ENCODE measurements at places on chromosomes 1 and 21.

- DNase-seq = no peak
Measured at GRCh38 chr1:24206516-24207394, 19.7 kb upstream of the IFNLR1 start.

- no peak for DNase-seq
Measured at GRCh38 chr1:185155600-185156287, 1.0 kb downstream of the TRMT1L start.

DNA sequence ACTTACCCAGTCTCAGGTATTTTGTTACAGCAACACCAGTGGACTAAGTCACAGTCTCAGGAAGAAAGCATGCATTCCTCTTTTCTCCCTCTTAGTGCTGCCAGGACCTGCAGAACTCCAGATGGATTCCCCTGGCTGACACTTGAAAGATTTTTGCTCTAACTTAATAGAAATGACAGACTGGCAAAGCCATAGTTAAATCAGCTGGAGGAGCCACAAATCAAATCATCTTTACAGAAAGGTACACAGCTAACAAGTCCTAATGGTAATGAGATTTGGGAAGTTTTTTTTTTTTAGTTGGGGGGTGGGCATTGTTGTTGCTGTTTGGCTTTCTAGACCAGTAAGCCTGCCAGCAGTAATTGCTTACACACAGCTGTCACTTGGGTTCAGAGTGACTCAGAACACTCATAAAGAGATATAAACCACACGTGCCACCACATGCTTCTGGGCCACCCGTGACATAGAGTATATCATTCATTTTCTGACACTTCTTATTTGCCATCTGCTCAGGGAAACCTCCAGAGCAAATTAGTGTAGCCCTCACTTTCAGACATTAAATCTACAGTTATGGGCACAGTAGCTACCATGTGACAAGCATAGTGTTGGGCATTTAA is 72.4 kb downstream of the FH start:
- no peak for DNase-seq

DNA sequence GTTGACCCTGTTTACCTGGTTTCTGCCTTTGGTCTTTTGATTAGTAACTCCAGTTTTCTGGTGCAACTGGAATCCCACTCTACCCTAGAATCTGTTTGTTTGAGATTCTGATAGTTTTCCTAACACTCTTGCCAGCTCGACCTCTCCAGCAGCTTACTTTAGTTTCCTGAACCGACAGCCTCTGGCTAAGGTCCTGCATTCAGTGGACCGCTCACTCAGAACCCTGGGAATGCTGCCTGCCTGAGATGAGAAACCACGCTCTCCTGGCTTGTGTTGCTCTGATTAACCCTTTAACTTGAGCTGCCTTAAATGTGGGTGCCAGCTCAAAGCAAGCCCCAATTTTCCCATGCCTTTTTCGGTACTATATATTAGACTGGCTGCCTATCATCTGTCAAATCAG is 45.3 kb upstream of the SIPA1L2 start:
- no peak for DNase-seq

GRCh38 chr1:20834780-20835179 is 47.7 kb upstream of the HP1BP3 start:
- no peak for DNase-seq

GRCh38 chr1:186654741-186655140 is 25.5 kb downstream of the PTGS2 start:
- no peak for DNase-seq

GRCh38 chr1:40036574-40036973 is 4.0 kb upstream of the CAP1 start:
- no peak for DNase-seq

DNA sequence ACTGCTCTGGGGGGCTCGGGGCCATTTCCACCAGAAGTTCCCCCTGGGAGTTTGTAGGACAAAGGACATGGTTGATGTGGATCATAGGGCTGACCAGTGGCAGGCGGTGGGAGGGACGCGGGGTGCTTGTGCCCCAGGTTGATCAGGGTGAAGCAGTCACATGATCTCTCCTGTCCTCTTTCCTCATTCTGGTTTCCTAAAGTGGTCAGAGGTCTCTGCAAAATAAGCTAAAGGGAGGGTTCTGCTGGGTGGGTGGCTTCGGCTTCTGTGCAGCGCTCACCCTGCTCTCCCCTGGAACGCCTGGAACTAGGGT is 9.2 kb downstream of the PDXK start:
- no peak for DNase-seq

DNA sequence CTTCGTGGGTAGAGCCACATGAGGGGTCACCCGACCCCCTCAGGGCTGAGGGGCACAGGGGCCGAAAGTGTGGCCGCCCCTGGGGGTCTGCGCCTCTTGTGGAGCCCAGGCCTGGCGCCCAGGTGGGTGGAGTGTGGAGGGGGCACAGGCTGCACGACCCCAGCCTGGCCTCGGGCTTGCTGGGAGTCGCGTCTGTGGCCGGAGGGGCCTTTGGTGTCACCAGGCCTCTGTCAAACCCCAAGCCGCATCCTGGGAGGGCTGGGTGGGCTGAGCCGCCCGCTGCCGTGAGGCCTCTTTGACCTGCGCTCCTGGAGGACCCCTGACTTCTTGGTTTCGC is 60.7 kb downstream of the FAAP20 start:
- DNase-seq = no peak

DNA sequence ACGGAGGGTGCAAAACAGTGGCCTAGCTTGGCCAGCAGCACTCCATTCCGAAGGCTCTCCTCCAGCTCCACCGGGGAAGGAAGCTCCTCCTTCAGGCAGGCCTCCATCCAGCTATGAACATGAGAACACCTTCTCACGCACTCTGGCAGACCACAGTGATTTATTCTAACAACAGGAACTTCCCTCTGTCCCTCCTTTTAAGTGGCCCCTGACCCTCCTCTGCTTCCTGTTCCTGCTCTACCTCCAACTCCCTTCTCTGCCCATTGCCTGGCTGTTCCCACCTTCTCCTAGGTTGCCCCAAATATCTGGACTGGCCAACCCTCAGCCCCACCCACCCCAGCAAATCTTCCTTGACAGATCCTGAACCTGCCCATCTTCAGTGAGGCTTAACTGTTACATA is 5.9 kb downstream of the IQGAP3 start:
- no peak for DNase-seq

DNA sequence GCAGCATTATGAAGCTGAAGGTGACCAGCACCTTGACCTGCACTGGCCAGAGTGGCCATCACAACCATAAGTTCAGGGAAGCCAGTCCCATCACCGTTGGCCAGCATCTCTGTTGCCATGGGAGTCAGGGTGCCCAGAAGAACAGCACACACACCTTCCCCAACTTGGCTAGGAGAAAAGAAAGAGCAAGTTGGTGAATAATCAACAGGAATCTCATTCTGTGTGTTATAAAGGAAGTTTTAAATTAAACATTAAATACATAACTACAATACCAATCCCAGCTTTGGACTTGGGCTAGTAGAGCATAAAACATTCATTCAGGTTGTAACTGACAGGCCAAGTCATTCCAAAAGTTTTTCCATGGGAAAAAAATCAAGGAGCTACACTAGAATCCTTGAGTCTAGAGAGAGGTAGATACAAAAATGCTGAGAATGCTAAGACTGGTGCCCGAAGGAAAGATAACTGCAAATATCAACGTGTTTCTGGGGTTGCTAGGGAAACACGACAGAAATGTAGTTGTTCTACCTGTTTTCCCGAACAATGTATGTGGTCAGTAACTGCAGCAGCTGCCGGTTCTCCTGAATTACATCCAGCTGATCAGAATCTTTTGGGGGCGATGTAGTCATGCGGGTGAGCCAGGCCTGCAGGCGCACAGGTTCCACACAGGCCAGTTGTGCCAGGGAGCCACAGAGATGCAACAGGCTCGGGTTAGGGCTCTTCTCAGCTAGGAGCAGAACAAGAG is 45.6 kb downstream of the UBR4 start:
- no peak for DNase-seq

- DNase-seq = no peak
Measured at GRCh38 chr1:31364561-31365250, 8.2 kb downstream of the FABP3 start.

DNA sequence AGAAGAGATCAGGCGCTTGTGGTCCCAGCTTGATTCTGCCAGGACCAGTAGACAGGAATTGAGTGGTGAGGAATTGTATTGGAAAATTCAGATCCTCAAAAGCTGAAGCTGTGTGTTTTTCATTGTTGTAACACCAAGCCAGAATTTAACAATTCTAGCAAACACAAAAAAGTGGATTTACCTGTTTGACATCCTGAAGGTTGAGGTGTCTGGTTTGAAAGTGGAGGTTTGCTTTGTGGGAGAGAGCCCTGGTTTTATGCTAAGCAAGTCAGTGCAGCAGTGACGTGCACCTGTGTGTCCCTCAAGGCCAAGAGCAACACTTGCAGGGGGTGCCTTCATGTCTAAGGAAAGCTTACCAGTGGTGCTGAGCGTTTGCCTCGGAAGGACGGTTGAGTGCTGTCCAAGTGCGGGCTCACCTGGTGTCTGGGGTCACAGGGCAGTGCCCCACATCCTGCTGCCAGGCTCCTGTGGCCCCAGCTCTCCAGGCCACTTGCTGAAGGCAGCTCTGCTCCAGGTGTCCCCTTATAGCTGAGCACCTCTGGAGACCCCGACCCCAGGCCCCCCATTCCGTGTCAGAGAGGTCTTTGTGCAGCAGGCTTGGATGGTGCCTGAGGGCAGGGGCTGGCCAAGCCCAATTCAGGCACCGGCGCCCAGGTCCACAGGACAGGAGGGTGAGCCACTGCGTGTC is 27.7 kb downstream of the PCNT start:
- no peak for DNase-seq

DNA sequence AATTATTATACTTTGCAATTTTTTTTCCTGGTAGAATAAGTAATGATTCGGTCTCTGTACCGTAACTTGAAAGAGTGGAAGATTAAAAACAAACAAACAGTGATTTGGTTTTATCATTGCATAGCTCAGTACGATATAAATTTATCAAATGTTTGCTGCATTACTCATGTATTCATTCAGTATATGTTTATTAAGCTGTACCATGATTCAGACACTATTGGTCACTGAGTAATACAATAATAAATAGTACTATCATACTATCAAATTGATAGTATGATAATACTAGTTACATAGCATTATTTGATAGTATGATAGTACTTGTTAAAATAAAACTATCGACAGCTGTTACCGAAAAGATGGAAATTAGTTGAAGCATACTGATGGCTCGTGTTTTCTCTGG is 12.1 kb downstream of the CENPF start:
- DNase-seq = no peak

- no peak for DNase-seq
Measured at GRCh38 chr1:86296305-86297205, 99.6 kb downstream of the ODF2L start.

DNA sequence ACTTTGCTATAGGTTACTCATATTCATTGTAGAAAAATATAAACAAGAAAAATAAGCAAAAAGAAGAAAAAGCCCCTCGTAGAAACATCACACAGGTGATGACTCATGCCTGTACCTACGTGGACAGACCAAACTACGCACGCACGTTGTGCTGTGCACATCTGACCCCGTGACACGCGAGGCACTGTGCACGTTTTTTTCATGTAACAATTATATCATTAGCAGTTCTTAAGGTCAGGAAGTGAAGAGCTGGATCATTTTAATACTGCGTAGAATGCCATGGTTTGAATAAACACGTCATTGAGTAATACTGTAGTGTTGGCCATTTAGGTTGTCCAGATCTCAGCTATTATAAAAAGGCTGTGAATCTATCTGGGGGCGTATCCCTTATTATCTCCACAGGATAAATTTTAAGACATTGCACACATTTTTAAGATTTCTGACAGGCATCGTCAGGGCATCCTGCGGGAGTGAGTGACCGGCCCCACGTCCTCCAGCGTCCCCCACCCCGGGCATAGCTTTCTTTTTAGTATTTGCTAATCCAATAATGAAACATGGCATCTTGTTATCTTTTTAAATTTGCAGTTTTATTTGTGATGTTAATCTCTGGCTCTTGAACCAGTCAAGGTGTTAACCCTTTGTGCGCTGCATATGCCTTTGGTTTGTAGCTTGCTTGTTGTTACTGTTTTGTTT is 23.4 kb upstream of the ADARB1 start:
- DNase-seq = no peak

Data from stimulated activated CD8-positive, alpha-beta memory T cell treated with anti-CD3 and anti-CD28 coated beads, Interleukin-4, amount 100 ng/mL, for 4 hours (primary cell).